CD8-positive, alpha-beta T cell (primary cell): ENCODE measurements at places on chromosomes 7 and 10.
A peak's percentile ranks its signal among the peaks of the same experiment; 100 is the strongest.

DNA sequence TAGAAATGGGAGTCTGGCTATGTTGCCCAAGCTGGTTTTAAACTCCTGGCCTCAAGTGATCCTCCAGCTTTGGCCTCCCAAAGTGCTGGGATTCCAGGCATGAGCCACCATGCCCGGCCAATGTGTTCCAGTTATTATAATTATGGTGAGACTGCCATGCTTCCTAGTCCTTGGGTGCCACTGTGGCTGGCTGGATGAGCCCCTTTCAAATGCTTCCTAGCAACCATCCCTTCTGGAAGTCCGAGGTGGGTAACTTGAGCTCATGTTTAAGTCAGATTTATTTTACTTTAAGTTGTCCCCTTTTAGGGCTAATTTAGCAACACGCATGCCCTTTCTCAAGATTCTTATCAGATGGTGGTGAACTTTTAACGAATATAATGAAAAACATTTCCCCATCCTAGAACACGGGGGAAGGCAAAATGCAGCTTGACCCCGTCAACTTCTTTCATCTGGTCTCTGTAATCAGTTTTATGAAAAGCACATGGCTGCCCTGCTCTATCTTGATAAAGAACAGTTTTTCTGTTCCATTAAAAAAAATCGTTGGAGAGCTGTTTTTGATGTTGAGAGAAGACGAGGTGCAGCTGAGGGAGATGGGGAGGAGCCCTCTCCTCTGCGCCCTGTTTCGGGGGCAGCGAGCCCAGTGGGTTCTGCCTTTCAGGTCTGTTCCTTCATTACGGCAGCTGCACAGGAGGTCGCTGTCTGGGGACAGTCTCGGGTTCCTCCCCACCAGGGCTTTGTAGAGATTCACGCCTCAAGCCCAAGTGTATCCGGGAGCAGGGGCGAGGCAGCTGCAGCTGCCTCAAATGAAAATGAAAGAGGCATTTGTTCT is 61.0 kb upstream of the MKI67 start:
- peak; percentile 24 for DNase-seq

GRCh38 chr10:121900443-121901174 is 27.2 kb downstream of the ATE1 start:
- no peak for DNase-seq

DNA sequence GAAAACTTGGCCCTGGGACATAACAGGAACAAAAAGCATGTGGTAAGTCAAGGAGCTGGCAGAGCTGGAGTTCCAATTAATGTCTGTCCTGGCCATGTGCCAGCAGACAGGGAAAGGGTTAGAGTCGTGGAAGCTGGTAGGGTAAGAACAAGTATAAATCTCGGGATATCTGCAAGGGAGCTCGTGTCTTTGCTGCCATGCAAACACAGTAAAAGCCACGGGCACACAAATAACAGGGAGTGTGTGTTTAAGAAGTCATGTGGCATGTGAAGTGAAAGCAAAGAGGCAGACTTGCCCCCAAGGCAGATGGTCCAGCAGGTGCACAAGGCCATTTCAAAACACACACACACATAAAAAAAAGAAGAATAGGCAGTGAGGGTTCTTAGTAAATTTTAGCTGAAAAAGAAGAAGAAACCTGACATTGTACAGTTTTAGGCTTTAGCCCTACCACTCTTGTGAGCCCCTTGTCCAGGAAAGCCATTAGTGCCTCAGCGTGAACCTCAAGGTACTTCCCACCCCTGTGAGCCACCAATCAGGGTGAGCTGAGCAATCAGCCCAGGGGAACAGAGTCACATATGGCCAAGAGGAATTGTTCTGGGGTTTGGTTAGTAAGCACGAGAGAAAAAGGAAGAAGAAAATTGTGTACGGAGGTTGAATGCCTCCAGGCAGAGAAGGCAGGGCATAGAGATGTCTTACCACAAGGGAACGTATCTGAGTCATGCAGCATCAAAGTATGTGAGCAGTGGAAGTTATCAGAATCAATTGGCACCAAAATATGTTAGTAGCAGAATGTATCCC is 32.8 kb upstream of the ARHGAP12 start:
- peak; percentile 30 for DNase-seq

DNA sequence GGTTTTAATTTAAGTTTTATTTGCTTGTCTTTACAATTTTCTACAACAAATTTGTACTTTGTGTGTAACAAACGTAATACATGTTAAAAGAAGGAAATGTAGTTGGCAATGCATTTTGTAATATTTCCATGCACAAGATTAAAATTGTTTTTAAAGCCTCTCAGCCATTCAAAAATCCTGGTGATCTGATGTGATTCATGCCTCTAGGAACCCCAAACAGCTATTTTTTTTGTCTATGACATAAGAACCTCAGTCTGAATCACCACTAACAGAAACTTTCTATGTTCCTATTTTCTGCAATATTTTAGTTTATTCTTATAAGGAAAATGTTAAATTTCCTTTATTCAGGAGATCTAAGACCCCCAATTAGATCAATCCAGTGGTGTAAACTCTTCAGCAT is 183.1 kb upstream of the YAE1 start:
- DNase-seq: no peak

GRCh38 chr7:10708447-10708846 is 265.2 kb upstream of the PHF14 start:
- no peak for DNase-seq

DNA sequence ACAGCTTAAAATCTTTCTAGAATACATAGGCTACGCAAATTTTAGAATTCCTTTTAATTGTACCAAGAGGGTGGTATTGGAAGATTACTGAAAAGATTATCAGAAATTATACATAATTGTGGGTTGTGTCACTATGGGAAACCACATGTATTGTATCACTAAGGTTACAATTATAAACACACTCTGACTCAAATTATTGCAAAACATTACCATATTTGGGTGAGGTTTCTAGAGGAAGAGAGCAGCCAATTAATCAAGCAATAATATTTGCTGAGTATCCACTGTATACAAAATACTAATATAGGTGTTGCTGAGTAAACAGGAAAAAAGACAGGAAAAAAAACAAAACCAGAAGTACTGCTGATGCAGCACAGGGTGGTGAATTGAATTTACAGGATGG is 3.1 kb upstream of the CAPZA2 start:
- DNase-seq: no peak

DNA sequence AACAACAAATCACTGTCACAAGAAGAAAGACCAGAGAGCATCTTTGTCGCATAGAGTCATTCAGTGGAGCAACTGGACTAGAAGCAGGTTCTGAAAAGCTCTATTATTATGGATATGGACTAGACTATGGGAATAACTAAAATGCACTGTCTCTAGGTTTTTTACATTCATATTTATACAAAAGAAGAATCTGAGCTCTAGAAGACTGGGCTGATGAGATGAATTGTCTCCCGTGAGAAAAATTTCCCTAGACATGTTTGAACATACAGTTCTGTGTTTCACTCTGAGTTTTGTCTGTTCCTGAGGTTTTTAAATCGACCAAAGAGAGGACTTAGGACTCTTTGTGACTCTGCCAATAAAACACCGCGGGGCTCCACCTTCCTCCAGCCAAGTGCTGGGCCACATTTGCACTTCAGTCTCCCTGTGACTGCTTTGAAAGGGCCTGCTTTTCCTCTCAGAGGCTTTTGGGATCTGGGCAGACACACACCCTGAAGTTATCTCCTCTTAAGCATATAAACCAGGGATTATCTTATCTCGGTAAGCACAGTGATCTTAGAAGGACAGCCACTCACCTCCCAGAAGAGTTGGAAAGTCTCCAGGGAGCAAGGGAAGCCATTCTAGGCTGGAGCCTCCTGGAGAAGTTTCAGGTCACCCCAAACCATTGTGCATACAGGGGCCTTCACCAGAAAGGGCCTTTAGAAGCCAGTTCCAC is 101.0 kb upstream of the JCAD start:
- no peak for DNase-seq

DNA sequence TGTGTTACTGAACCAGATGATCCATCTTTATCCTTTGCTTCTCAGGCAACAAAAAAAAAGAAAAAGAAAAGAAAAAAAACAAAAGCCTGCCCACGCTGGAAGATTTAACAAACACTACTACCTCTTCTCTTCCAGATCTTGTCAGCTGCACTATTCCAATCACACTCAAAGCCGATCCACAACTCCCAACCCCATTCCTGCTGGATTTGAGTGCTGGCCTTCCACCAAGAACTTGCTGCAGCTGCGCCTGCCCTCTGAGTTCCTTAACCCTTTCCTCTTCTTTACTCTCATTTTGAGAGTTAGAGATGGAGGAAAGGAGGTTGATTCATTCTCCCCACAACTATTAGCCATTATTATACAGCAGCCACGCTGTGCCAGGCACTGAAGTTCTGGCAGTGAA is 16.0 kb upstream of the ITGA8 start:
- no peak for DNase-seq

GRCh38 chr10:43461950-43462349 is 25.0 kb downstream of the ZNF487 start:
- DNase-seq: no peak

- no peak for DNase-seq
These were observed 409 bp downstream of the DNMBP start for GRCh38 chr10:100009283-100009792.

- no peak for DNase-seq
These were observed 323.6 kb downstream of the GFRA1 start for GRCh38 chr10:115949282-115949844.

GRCh38 chr10:70164163-70164562 is 6.2 kb downstream of the SAR1A start:
- DNase-seq: no peak
